ENCODE measurements at places on chromosomes 5 and 9.

DNA sequence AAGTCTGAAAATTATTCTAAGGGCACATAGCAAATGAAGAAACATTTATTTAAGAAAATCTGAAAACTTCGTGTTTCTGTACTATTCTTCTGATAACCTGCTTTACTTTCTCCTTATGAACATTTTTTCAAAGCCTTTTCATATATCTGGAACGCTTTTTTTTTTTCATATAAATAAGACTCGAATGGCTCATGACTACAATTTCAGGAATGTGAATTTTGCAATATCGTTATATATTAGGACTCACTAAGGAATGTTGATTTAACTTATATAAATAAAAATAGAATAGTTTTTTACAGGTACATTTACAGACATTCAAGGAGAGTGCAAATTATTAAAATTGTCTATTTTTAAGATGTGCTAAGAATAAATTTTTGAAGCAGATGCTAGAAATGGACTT is 42.9 kb downstream of the GPBP1 start:
- no peak for DNase-seq

DNA sequence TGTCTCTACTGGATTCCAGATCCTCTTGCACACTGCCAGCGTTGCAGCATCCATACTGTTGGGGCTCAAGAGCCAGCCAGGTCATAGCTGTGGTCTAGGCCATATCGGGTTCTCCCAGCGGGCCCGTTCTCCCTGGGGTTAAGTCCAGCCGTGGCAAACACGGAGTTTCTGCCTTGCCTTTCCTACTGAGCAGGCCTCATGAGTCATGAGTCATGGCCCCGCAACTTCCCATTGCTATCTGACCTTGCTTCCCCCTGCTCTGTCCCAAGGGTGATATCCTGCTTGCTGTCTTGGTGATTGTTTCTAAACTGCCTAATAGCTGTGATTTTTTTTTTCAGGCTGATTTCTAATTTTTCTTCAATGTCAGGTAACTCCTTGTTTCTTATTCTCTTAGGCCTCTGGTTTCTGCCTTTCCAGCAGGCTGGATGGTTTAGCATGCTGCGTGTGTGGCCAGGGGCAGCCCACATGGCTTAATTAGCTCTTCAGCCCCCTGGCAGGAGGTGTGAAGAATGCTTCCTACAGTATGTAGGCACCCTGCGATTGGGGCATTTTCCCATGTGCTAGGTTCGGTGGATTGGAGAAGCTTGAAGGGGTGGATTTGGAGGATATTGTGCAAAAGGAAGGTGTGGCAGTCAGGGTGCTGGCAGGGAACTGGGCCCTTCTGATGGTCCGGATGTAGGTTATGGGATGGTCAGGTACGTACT is 18.7 kb downstream of the DAPK1 start:
- DNase-seq, result no peak

DNA sequence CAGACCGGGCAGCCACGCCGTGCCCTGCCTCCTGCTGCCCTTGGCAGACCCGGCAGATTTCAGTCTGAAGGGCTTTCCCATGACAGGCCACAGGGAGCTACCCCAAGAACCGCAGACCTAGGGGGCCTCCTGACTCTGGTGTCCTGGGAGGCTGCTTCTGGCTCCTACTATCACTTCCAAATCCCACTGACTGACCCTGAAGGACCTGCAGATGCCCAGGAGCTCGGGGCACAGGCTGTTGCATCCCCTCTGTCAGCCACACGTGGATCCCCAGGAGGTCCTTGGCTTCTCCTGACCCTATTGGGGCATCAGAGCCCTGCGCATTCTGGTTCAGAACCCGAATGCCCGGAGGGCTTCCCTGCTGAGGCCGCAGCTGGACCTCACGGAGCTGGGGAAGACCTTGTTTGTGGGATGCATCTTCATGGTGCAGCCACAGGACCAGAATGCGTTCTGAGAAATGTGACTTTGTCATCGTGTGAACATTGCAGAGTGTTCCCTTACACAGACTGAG is 81.3 kb upstream of the IRX4 start:
- no peak for DNase-seq

- DNase-seq, result no peak
These were observed 193.3 kb downstream of the SMARCA2 start for GRCh38 chr9:2208465-2208864.

DNA sequence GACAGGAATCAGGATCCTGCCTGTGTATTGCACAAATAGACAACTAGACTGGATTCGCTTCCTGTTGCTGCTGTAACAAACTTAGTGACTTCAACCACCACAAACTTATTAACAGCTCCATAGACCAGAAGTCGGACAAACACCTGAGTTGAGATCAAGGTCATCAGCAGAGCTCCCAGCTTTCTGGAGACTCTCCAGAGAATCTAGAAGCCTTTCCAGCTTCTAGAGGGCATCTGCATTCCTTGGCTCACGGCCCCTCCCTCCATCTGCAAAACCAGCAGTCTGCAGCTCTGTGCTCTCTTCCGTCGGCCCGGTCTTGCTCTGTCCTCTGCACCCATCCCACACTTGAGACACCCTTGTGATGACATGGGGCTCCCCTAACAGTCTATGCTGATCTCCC is 99.1 kb downstream of the KCNT1 start:
- no peak for DNase-seq

DNA sequence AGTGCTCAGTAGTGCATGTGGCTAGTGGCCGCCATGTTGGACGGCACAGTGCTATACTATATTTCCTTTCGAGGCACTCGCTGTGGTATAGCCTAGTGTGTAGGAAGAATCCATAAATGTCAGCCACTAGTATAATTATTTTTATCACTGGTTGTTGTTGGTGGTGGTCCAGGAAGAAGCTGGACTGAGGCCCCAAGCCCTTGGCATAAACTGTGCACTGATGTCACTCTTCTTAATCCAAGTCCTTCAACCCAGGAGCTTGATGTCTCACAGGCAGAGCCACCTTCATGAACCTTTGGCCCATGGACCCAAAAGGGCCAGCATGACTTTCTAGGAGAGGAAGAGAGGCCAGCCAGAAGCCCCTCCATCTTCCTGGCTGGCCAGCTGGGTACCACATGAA is 32.5 kb upstream of the SYNPO start:
- DNase-seq, result no peak

GRCh38 chr5:180618829-180619562 is 27.7 kb upstream of the SCGB3A1 start:
- DNase-seq, result peak; percentile 37

- no peak for DNase-seq
These were observed 109.4 kb downstream of the MAT2B start for GRCh38 chr5:163614787-163615186.

DNA sequence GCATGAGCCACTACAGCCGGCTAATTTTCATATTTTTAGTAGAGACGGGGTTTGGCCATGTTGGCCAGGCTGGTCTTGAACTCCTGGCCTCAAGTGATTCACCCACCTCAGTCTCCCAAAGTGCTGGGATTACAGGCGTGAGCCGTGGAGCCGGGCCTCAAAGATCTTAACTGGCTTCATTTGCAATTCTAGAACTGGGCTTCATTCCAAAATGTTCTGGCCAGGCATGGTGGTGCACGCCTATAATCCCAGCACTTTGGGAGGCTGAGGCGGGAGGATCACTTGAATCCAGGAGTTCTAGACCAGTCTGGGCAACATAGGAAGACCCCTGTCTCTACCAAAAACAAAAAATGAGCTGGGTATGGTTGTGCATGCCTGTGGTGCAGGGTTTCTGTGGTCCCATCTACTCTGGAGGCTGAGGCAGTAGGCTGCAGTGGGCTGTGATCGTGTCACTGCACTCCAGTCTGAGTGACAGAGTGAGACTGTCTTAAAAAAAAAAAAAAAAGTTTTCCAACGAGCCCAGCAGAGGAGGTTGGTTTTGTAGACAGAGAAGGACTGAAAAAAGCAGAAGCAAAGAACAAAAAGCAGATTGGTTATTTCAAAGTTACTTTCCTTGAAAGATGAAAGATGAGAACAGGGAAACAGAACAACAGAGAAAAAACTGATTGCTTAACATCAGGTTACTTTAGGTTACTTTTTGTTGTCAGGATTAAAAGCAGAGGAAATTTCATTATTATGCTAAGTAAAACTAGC is 78.2 kb downstream of the ANKRD55 start:
- DNase-seq, result no peak

GRCh38 chr5:100852988-100853449 is 50.1 kb downstream of the ST8SIA4 start:
- DNase-seq, result no peak

- no peak for DNase-seq
These were observed 4.0 kb downstream of the SNX30 start for GRCh38 chr9:112754578-112754977.

DNA sequence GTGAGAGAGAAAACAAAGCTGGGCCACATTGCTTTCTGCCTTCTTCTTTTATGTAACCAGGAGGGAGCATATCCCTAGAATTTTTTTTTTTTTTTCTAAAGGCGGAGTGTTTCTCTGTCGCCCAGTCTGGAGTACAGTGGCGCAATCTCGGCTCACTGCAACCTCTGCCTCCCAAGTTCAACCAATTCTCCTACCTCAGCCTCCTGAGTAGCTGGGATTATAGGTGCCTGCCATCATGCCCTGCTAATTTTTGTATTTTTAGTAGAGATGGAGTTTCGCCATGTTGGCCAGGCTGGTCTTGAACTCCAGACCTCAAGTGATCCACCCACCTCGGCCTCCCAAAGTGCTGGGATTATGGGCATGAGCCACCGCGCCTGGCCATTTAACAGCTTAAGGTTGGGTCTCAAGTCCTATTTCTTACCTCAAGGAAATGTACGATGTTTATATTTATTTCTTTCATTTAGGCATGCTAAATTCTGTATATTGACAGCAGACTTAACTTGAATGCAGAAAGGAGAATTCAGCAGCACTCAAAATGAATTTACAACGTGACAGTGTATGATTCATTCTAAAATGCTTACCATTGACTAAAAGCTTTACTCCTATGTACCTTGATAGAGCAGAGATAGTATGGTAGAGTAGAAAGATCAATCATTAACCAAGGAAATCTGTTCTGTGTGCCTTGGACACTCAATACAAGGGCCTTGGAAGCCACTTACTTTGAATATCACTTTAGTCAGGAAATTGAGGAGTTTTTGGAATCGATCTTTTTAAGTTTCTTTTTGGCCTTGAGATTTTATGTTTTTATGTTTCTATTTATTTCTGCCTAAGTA is 100.9 kb downstream of the F2RL2 start:
- no peak for DNase-seq

DNA sequence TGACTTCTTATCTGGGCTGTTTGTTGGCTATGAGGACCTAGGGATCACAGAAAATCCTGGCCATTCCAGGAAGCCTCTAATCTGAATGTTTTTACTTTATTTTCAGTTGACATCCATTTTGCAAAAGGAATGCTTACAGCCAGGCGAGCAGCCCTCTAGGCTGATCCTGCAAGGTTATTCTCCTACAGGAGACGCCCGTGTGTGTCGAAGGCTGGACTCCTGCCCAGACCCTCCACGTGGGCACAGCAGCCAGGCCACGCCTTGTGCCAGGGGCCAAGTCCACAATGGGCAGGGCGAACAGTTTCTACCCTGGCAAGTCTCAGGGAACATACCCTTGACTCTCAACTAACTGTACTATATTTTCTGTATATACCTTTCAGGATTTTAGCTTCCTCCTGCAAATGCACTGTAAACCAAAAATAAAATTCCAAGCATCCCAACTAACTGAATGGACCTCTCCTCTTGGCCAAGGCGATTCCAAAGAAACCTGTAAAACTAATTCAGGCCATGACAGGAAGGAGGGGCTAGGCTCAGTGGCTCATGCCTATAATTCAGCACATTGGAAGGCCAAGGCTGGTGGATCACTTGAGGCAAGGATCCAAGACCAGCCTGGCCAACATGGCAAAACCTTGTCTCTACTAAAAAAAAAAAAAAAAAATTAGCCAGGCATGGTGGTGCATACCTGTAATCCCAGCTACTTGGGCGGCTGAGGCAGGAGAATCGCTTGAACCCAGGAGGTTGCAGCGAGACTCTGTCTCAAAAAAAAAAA is 5.7 kb downstream of the CMBL start:
- DNase-seq, result peak; percentile 86

- DNase-seq, result no peak
These were observed 5.8 kb upstream of the PLPP1 start for GRCh38 chr5:55540525-55540924.

GRCh38 chr5:177089127-177089526 is 2.4 kb downstream of the FGFR4 start:
- DNase-seq, result no peak

DNA sequence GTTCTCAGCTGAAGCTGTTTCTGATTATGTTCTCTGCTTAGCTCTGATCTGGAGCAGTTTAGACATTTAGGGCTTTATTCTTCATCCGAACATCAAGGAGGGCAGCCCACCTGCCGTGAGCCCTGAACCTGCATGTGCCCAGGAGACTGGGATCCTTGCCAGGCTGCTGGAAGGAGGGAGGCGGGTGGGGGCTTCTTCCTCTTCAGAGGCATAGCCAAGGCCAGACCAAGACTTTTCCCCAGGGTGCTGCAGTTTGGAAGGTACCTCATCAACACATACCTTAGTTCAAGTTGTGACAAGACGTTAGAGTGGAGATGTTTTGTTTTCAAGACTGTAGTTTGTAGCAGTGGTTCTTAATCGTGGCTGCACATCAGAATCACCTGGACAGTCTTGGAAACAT is 64.9 kb downstream of the RALGPS1 start:
- peak; percentile 53 for DNase-seq

DNA sequence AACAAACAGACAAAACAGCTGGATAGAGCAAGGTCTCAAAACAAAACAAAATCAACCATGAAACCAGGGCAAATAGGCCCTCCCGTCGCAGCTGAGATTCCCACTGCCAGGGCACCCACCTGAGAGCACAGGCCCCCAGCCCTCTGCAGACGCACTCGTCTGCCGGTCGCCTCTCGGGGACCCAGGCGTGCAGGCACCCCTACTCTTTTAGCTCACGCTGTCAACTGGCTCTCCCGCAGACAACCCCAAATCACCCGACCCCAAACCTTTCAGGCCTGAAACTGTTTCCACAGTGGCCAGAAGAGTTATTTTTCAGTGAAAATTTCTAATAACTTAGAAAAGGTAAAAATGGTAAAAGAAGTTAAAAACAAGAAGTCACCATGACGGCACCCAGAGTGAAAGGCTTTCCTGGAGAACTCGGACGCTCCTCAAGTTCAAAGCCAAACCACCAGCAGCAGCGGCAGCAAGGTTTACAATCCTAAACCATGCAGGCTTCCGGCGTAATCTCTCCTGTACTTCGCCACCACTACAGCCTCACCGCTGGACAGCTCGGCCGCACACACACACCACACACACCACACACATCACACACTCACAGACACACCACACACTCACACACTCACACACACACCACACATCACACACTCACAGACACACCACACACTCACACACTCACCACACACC is 1.9 kb upstream of the UBE2QL1 start:
- DNase-seq, result no peak

- no peak for DNase-seq
These were observed 39.6 kb upstream of the SH3PXD2B start for GRCh38 chr5:172493906-172494305.

DNA sequence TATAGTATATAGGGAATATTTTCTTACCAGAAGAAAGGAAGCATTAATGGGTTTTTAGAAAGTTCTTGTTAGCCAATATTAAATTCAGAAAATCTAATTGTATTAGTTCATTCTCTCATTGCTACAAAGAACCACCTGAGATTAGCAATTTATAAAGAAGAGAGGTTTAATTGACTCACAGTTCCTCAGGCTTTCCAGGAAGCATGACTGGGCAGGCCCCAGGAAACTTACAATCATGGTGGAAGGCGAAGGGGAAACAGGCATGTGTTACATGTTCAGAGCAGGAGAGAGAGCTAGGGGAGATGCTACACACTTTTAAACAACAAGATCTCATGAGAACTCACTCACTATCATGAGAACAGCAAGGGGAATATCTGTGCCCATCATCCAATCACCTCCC is 304.0 kb upstream of the CDH12 start:
- DNase-seq, result no peak

- DNase-seq, result no peak
These were observed 63.6 kb downstream of the SNX18 start for GRCh38 chr5:54580997-54581811.

GRCh38 chr9:136694163-136694871 is 7.1 kb upstream of the AGPAT2 start:
- peak; percentile 32 for DNase-seq

Data from COR-L47 (cell line).